CD4-positive, alpha-beta T cell treated with Interleukin-1 beta for 1 hour (primary cell): ENCODE measurements at places on chromosomes 5 and 9.

GRCh38 chr5:119537704-119538103 is 85.4 kb downstream of the HSD17B4 start:
- no peak for DNase-seq

GRCh38 chr9:132241840-132242620 is 80.2 kb downstream of the NTNG2 start:
- peak; percentile 68 for DNase-seq

GRCh38 chr5:135833961-135834638 is 363 bp upstream of the SLC25A48 start:
- DNase-seq = no peak

DNA sequence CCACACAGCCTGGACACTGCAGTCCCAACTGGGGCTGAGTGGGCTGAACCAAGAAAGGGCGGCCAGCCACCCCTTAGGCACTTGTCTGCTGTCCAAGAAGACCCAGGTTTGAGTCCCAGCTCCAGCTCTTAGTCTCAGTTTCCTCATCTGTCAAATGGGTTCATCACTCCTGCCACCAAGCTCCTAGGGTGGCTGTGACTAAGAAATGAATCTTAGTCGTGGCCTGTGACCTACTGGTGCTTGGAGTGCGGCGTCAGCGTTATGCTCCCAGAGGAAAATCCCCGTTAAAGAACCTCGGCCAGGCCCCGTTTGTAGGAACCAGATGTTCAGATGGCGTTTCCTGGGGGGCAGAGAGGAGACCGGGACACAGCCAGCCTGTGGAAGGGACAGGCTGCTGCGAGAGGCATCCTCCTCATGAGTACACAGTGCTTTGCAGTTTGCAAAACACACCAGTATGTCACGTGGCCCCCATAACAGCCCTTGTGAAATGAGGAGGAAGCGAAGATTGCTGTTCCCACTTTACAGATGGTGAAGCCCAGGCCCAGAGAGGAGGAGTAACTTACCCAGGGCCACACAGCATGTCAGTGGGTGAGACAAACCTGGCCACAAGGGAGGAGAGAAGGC is 3.3 kb downstream of the FIBCD1 start:
- DNase-seq = no peak

GRCh38 chr5:95924720-95925377 is 36.8 kb downstream of the ELL2 start:
- no peak for DNase-seq

- no peak for DNase-seq
Observed at GRCh38 chr5:110736753-110737152, 2.1 kb upstream of the SLC25A46 start.

- DNase-seq = no peak
Observed at GRCh38 chr5:168651648-168652047, 72.5 kb upstream of the PANK3 start.

- no peak for DNase-seq
Observed at GRCh38 chr9:77451507-77451906, 196.6 kb downstream of the GNA14 start.

DNA sequence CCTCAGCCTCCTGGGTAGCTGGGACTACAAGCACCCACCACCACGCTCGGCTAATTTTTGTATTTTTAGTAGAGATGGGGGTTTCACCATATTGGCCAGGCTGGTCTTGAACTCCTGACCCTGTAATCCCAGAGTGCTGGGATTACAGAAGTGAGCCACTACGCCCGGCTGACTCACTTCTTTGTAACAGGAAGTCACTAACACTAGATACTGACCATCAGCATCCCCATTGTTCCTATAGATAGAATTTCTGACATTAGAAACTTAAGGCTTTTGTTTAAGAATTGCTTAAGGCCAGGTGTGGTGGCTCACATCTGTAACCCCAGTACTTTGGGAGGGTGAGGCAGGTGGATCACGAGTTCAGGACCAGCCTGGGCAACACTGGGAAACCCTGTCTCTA is 42.2 kb downstream of the LEAP2 start:
- no peak for DNase-seq

- DNase-seq = no peak
Observed at GRCh38 chr5:139884144-139884543, 88.5 kb downstream of the PSD2 start.

DNA sequence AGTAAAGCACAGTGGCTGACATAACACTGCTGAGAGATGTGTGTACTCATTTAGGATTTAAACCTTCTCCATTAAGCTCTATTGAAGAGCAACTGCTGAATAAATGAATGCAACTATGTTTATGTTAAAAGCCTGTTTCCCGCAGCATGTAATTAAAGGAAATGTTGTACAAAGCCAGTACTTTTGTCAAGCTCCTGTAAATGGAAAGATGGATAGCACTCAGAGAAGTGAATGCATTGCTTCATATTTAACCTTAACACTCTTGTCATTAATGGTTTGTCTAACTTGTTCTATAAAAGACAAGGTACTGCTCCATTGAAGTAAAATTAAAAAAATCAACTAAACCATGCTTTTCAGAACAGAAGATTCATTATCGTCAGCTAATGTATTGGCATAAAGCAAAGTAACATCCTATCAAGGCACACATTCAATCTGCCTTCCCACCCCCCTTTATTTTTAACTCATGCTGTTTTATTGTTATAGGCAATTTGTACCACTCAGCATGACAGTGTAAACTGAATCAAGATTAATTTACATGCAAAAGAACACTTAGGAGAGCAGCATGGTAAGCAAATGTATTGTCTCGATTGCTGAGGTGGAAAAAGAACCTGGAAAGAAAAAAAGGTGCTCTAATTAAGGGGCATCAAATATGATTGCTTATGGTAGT is 240.9 kb upstream of the TBCA start:
- no peak for DNase-seq

GRCh38 chr5:179259731-179260323 is 85.4 kb downstream of the ADAMTS2 start:
- DNase-seq = no peak

DNA sequence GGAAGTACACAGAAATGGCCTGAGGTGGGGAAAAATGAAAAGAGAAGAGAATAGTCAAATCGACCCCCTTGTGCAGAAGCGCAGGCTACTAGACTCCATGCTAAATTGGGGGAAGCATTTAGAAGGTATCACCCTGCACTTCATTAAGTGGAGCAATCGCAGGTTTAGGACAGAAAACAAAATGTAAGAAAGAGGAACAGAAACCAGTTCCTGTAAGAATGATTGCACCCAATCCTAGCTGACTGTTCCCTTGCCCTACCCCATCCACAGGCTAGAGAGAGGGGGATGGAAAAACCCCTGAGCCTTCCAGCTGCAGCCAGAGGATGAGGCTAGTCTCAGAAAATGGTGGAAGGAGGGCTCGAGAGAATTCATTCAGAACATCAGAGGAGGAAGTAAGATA is 23.9 kb upstream of the PPP1R2B start:
- DNase-seq = no peak

DNA sequence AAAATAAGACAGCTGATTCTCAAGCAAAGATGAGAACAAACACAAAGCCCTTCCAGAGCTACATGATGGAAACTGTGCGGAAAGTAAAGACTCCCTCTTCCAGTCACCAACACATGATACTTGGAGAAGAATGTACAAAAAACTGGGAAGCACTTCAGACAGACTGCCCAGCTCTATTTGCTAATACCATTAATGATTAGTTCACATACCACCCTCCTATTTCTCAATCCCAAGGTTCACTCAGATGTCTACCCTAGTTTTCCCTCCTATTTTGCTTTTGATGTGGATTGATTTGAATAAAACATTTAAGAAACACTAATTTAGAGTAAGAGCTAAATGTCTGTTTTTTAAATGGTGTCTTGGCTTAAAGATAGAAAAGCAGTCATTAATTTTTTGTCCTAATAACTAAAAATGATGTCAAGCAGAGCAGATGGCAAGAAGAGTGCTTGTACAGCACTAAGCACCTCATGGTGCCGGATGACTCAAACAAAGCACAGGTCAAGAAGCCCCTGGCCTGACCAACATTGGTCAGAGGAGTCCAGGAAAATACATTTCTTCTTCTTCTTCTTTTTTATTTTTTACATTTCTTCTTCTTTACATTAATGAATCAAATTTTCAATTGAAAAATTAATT is 639.4 kb downstream of the PDE4D start:
- no peak for DNase-seq

DNA sequence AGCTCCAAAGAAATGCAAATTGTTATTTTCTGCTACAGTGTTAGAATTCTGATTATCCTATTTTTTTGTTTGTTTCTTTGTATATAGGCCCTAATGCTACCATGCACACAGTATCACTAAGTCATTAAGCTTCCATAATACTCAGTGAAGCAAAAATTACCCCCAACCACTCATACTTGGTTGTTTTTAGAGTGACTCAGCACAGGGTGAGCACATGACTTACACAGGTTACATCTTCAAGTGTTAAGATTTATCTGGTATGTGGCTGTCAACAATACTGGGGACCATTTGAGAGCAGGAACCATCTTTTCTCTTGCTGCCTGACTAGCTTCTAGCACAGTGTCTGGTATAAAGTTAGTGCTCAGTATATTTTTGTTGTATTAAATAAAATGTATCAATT is 255.8 kb upstream of the SLC24A2 start:
- DNase-seq = no peak

- DNase-seq = no peak
Observed at GRCh38 chr5:34598177-34598794, 57.8 kb upstream of the RAI14 start.

- DNase-seq = no peak
Observed at GRCh38 chr5:8811581-8811980, 734.3 kb downstream of the SEMA5A start.

DNA sequence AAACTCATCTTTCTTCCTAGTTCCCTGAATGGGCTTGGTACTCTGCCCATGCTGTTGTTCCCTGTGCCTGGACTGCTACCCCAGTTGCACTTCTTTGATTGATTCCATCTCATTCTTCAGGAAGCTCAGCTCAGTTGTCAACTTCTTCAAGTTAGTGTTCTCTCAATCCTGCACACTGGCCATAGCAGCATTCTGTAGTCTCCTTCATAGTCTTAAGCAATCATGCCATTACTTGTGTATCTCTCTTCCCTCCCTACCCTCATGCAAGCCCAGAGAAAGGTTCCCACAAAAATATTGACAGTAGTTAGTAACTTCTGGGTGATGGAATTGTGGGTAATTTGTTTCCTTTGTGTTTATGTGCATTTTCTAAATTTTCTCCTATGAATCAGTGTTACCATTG is 5.5 kb downstream of the KDM4C start:
- DNase-seq = no peak

GRCh38 chr9:89498852-89499480 is 1.1 kb upstream of the SEMA4D start:
- DNase-seq = peak; percentile 65

DNA sequence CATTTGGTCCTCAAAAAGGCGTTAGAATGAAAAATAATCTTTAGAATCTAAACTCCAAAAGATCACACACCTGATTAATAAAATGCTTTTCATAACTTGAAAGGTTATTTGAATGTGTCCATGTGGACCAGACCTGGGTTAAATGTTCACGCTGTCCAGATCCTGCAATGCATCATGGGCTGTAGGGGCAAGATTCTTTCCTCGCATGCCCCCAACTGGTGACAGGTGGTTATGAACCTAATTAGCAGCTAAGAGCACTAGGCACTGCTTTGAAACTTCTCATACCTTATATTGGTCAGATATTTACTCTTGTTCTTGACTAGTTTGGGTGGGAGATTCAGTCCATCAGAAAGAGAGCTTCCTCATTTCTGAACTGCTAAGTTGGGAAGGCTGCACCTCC is 19.3 kb upstream of the PIP5K1B start:
- DNase-seq = peak; percentile 43

GRCh38 chr9:110578575-110579033 is 937 bp downstream of the SVEP1 start:
- no peak for DNase-seq

GRCh38 chr5:134245101-134245604 is 19.3 kb upstream of the PPP2CA start:
- no peak for DNase-seq

DNA sequence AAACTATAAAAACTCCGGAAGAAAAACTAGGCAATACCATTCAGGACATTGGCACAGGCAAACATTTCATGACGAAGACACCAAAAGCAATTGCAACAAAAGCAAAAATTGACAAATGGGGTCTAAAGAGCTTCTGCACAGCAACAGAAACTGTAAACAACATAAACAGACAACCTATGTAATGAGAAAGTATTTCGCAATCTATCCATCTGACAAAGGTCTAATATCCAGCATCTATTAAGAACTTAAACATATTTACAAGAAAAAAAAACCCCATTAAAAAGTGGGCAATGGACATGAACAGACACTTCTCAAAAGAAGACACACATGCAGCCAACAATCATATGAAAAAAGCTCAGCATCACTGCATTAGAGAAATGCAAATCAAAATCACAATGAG is 498.6 kb downstream of the HINT1 start:
- no peak for DNase-seq

GRCh38 chr9:75639971-75640610 is 250.4 kb upstream of the PCSK5 start:
- no peak for DNase-seq

DNA sequence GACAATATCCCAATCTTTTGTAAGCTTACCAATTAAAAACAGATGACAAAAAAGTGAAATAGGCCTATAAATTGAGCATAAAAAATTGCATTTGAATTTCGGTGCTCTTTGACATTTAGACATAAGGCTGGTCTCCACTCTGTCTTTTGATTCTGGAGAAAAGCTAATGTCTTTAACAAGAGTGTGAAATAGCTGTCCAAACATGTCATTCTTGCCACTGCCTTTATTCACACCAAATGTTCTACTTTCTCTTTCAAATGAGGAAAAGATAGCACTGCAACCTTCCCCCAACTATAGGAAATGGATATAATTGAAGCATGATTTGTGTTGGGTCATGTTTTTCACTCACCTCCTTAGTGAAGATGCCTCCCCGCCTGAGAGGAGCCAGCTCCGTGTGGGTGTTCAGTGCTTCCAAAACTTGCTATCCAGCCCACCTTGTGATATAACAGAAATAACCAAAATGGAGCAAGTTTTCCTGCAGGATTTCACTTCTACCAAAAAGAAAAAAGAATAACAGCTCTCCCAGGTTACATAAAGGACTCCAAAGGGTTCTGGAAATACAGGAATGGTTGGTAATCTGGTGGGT is 55.2 kb upstream of the STK32A start:
- no peak for DNase-seq

DNA sequence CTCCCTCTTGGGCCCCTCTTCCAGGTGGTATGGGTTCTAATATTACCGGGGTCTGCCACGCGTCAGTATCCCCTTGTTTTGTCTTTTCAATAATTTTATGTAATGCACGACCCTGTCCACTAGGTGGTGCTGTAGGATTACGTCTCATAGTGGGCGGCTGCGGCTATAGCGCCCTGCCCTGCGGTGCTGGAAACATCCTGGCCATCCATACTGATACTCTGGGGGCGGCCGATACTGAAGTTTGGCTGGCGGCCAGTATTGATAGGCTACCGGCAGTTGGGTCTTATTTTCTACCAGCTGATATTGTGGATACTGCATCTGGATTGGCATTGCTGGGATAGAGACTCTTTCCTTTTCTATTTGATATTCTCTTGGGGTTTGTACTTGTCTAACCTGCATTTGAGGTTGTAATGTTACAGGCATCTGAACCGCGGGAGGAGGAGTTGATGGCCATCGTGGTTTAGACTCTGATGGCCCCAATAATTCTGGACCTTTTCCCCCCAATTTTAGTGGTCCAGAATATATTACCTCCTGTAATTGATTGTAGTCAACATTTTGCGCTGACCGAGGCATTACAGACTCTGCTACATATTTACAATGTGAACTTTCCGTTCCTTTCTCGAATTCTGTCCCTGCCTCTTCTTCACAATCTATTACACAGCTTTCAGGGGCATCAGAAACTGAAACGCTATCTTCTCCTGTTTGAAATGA is 3.3 kb upstream of the TMEM141 start:
- peak; percentile 70 for DNase-seq

- no peak for DNase-seq
Observed at GRCh38 chr5:124420952-124421351, 325.5 kb downstream of the ZNF608 start.

GRCh38 chr5:143026380-143026779 is 256.2 kb downstream of the ARHGAP26 start:
- DNase-seq = no peak
